Transverse colon (tissue), 4 donors: ENCODE measurements at places on chromosomes 13 and 19. TPM values are rescaled to one million over a fixed set of nuclear protein-coding genes. Genes with fewer than 3 reads are reported as not detected.

DNA sequence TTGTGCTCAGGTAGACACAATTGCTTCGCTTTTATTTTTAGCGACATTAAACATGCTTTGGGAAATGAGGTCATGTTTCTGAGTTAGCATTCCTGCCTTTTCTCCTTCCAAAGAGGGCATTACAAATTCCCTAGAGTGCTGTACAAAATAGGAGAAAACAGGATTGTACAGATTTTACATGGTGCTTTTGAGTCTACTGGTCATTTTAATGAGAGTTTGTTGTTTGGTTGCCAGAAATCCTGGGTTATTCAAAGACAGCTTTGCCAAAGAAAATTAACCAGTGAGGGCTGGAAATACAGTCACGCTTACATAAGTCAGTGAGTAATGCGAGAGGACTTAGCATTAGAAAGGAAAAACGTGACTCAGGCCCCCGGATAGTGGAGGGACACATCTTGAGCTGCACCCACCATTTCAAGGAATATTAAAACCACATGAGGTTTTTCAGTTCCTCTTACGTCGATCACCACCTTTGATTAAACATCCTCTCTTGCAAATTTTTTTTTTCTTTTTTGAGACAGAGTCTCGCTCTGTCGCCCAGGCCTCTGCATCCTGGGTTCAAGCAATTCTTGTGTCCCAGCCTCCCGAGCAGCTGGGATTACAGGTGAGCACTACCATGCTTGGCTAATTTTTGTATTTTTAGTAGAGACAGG, 55.4 kb downstream of the SACS start:
- DNase-seq = peak; percentile 19
- H3K4me3 ChIP-seq = no peak overlapping the region
- H3K27me3 ChIP-seq = no peaks in the 10 kb centered on the region
- peaks cover 14% of the 10 kb centered on the region for H3K4me1 ChIP-seq
- no peaks in the 10 kb centered on the region for H3K36me3 ChIP-seq

- peaks cover 3% of the 10 kb centered on the region for H3K4me1 ChIP-seq
- H3K36me3 ChIP-seq = no peaks in the 10 kb centered on the region
- H3K4me3 ChIP-seq = no peak overlapping the region
- no peak for DNase-seq
- no peaks in the 10 kb centered on the region for H3K27me3 ChIP-seq
- no peak overlapping the region for H3K27ac ChIP-seq
These were observed 211.4 kb downstream of the KCNRG start for GRCh38 chr13:50226515-50227155.

DNA sequence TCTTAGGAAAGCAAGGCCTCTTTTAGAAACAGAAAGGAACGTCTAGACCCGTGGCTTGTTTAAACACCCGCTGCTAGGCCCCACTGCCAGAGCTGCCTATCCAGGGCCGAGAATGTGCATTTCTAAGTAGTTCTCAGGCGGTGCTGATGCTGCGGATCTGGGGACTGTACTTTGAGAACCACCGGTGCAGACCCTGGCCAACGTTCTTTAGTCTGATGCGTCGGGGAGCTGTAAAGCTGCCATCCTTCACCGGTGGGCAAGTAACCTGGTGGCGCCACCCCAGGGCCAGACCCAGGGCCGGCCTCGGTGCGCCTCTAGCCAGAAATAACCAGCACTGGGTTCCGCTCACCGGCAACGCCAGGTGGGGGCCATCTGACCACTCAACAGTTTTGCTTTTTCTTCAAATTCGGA, 47.1 kb downstream of the TGDS start:
- H3K4me3 ChIP-seq = peak overlapping the region; percentile 48
- H3K27me3 ChIP-seq = no peaks in the 10 kb centered on the region
- peak; percentile 59 for DNase-seq
- H3K4me1 ChIP-seq = no peaks in the 10 kb centered on the region
- no peaks in the 10 kb centered on the region for H3K36me3 ChIP-seq

- no peaks in the 10 kb centered on the region for H3K4me1 ChIP-seq
- H3K27me3 ChIP-seq = no peaks in the 10 kb centered on the region
- no peak overlapping the region for H3K27ac ChIP-seq
- no peak overlapping the region for H3K4me3 ChIP-seq
- no peak for DNase-seq
These were observed 12.1 kb upstream of the LTBP4 start for GRCh38 chr19:40588926-40589569.

- H3K27ac ChIP-seq = peak overlapping the region; percentile 78
- H3K27me3 ChIP-seq = no peaks in the 10 kb centered on the region
- H3K4me3 ChIP-seq = no peak overlapping the region
- peaks cover 38% of the 10 kb centered on the region for H3K4me1 ChIP-seq
These were observed 56.6 kb downstream of the MBNL2 start for GRCh38 chr13:97278435-97279411.

DNA sequence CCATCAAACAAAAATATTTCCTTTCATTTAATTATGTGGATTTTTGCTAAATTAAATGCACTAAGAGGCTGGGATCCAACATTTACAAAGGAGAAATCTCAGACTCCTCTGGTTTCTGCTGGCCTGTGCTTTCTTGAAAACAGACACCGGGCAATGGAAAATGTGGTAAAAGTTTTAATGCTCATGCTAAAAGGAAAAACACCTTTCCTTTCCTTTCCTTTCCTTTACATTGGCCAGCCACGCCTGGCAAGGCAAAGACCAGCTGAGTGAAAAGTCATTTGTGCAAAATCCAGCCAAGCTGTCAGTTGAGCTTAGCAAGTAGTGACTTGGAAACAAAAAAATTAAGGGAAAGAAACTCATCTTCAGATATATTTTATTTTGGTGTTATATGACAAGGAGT, 240.3 kb downstream of the LACC1 start:
- DNase-seq = no peak
- H3K27ac ChIP-seq = no peak overlapping the region
- H3K36me3 ChIP-seq = no peaks in the 10 kb centered on the region
- no peaks in the 10 kb centered on the region for H3K27me3 ChIP-seq
- H3K4me3 ChIP-seq = no peak overlapping the region

GRCh38 chr13:110714797-110715394, 1.4 kb downstream of the ING1 start:
- no peaks in the 10 kb centered on the region for H3K27me3 ChIP-seq
- peak overlapping the region; percentile 92 for H3K4me3 ChIP-seq
- no peaks in the 10 kb centered on the region for H3K36me3 ChIP-seq
- H3K4me1 ChIP-seq = peaks cover 27% of the 10 kb centered on the region
- peak; percentile 63 for DNase-seq

- H3K36me3 ChIP-seq = no peaks in the 10 kb centered on the region
- H3K27me3 ChIP-seq = no peaks in the 10 kb centered on the region
- DNase-seq = no peak
- H3K4me3 ChIP-seq = no peak overlapping the region
- peak overlapping the region; percentile 21 for H3K27ac ChIP-seq
These were observed 2.3 kb downstream of the CEACAM16 start for GRCh38 chr19:44701228-44701627.

DNA sequence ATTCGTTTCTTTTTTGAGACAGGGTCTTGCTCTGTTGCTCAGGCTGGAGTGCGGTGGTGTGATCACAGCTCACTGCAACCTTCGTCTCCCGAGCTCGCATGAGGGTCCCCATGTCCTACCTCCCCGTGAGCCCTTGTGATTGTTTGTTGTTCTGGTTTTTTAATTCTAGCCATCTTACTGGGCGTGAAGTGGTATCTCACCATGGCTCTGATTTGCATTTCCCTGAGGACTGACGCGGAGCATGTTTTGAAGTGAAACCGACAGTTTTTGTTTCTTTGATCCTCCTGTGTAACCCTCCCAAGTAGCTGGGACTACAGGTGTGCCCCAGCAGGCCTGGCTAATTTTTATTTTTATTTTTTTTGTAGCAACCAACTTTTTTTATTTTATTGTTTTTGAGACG, 21.7 kb downstream of the GNG7 start:
- H3K27ac ChIP-seq = peak overlapping the region; percentile 56
- H3K4me3 ChIP-seq = no peak overlapping the region
- DNase-seq = no peak
- no peaks in the 10 kb centered on the region for H3K4me1 ChIP-seq

GRCh38 chr19:39160523-39160861, 34.9 kb downstream of the PAK4 start:
- peak overlapping the region; percentile 29 for H3K27ac ChIP-seq
- no peaks in the 10 kb centered on the region for H3K27me3 ChIP-seq
- no peak for DNase-seq
- H3K4me1 ChIP-seq = peaks cover 14% of the 10 kb centered on the region
- no peak overlapping the region for H3K4me3 ChIP-seq

The ZNF552 gene
- total RNA-seq = 48.3 TPM
